ENCODE measurements at places on chromosomes 11 and 22.

DNA sequence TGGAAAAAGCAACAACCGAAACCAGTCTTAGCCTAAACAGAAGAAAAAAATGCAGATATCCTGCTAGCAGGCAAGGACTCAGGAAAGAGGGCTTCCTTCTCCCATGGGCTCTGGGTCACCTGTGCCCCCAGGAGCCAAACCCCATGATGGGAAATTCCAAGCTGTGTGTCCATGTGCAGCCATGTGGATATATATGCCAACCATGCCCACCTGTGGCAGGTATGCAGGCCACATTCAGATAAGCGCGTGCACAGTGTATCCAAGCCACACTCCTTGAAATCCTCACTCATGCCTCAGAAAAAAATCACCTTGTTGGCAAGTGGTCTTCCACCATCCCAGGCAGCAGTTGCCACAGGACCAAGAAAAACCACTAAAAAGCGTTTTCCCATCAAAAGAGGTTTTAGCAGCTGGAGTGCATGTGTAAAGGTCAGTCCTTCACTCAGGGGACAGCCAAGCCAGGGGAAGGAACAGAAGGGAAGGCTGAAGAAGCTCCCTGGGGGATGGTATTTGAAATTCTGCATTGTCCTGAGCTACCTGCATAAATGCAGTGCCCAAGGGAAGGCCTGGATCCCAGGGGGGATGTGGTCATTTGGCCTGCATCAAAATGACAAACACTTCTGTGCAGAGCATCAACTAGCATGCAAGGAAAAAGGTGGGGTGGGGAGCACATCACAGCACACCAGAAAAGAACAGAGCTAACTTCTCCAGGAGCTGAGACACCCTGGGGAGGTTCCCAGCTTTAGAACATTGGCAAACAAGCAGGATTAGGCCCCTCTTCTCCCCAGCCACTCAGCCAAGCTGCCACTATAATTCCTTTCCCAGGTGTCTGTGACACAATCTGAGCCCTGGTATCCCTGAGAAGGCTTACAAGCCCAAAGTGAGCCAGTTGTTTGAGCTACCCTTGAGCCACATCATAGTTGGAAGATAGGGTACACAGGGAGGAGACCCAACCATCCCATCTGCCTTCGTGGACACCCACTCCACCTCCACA, 76.2 kb downstream of the GALNT18 start:
- DNase-seq = no peak

GRCh38 chr22:35903571-35904335, 124.9 kb downstream of the RBFOX2 start:
- DNase-seq = peak; percentile 30

DNA sequence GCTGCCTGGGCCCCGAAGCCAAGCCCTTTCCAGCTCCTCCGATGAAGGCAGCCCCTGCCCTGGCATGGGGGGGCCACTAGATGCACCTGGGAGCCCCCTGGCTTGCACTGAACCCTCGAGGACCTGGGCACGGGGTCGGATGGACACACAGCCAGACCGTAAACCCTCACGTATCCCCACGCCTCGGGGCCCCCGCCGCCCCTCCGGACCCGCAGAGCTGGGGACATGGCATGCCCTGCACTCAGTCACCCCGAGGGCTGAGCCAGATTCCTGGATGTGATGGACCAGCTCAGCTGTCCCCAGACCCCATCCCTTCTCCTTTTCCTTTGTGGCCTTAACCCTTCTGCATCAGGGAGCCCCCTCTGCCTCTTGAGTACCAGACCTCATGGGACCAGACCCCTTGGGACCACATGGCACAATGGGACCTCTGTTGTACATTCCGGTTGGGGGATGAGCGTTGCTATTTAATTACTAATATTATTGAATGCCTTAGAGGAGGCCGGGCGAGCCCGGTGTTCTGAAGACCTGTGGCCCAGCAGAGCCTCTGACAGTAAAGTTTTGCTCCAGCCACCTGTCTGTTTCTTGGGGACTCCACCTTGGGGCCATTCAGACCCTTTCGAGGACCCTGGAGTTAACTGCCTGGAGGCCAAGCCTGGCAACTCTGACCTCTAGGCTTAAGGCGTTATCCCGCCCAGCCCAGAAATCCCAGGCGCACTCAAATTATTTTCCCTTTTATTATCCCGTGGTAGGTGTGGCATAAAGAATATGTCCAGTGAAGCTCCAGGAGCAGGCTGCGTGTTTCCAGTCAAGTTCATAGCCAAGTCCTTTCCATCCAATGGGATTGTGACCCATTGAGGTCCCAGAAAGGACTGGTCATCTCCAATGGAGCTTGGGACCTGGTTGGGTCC, 3.0 kb downstream of the RASL10A start:
- no peak for DNase-seq

DNA sequence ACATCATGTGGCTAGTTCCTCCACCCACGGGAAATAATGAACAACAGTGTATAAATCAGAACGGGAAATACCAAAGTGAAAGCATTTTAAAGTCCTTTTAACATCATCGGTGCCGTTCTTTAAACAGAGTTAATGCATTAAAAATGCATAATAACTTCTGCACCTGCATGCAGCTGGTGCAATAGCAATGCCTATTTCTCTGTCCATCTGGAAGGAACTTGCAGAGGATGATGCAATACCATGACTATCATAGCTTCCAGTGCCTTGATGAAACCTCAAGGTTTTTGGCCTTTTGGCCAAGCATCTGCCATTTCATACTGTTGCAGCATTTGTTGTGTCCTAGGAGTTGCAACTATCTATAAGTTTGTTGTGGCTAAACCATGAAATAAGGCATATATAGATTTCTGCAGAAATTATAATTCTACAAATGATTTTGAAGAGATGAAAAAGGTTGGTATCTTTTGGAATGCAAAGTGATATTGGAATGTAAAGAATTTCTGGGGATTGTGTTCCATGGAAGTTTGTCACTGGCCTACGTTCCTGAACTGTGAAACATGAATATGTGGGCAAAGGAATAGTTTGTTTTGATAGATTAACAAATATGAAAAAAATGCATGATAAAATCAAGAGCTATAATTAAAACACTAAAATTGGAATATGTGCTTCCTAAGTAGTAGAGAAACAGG, 9.8 kb upstream of the EIF3F start:
- DNase-seq = no peak

DNA sequence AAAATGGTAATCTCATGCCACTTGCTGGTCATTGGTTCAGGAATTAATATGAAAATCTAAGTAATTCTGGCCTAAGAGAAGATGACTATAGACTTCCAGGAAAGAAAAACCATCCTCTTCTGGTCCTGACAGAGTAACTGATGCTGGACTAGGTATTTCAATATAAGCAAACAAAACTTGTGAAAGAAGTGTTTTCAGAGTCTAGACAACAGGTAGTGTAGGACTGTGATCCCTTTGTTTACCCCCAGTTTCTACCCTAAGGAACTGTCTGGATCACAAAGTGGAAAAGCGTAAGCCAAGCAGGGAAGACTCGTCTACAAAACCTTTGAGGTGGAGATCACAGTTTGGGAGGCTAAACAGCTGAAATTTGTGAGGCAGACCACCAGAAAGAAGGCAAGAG, 30.4 kb upstream of the ARL14EP start:
- no peak for DNase-seq

DNA sequence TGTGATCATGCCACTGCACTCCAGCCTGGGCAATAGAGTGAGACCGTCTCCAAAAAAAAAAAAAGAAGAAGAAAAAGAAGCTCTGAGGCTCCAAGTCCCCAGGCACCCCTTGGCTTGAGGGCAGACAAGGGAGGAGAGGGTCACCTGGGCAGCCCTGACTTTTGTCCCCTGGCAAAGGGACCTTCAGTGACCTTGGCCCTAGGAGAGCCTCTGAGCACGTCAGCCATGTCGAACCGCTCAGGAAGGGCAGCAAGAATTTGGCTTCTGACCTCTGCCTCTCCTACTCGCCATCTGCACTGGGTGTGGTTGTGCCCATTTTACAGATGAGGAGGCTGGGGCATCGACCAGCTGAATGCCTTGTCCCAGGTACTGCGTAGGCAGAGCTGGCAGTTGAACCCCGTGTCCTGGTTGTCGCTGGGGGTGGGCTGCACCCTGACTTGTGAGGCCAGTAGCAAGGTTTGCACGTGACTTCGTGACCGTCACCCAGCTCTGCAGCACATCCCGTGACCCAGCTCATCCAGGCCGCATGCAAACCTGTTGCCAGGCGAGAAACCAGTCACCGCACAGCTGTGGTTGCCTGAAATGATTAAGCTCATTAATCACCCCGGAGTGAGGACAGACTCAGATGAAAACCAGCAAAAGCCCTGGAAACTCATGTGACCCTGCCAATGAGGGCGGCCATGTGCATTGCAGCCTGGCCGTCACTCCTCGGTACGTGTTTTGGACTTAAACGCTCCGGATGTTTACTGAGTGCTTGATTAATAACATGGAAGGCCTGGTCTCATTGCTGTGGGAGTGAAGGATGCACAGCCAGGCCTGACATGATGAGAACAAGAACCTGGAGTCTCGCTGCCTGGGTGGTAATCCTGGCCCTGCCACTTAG, 47.7 kb upstream of the PPP6R3 start:
- DNase-seq = no peak

DNA sequence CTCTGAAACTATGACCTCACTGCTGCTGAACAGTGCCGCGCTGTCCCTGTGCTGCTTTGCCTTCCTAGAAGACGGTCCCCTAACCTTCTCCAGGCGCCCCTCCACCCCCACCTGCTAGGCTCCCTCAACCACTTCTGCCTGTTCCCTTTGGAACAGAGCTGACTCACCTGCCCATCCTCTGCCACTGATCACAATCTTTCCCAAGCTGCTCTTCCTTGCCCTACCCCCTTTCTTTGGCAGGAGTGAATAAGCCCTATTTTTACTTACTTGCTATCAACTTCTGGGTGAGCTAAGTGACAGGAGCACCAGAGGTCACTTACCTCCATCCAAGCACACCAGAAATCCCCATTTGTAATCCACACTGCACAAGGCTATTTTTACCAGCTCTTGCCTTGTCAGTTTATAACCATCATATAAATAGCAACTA, 116.0 kb upstream of the BID start:
- DNase-seq = no peak

GRCh38 chr22:29840498-29840897, 2.4 kb upstream of the ASCC2 start:
- DNase-seq = peak; percentile 96

DNA sequence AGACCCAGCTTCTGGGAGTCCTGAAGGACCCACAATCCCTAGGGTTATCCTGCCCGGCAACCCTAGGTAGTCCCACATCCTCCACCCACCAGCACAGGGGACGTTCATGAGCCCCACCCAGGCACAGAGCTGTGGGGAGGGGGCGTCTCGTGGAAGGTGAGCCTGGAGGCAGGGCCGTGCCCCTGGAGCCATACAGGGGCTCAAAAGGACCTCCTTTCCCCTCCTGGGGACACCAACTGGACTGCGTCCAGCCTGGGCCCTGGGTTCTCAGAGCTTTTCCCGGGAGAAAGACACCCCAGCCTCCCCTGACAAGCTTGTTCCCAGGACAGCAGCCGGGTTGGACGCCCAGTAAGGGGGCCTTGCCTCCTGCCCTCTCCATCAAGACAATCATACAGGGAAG, 78.4 kb downstream of the BRD1 start:
- DNase-seq = no peak

GRCh38 chr22:48636746-48637145, 1190.9 kb downstream of the BRD1 start:
- no peak for DNase-seq

GRCh38 chr22:38638216-38638615, 18.0 kb downstream of the FAM227A start:
- no peak for DNase-seq

- DNase-seq = no peak
Measured at GRCh38 chr11:17533778-17534415, 10.3 kb downstream of the USH1C start.

DNA sequence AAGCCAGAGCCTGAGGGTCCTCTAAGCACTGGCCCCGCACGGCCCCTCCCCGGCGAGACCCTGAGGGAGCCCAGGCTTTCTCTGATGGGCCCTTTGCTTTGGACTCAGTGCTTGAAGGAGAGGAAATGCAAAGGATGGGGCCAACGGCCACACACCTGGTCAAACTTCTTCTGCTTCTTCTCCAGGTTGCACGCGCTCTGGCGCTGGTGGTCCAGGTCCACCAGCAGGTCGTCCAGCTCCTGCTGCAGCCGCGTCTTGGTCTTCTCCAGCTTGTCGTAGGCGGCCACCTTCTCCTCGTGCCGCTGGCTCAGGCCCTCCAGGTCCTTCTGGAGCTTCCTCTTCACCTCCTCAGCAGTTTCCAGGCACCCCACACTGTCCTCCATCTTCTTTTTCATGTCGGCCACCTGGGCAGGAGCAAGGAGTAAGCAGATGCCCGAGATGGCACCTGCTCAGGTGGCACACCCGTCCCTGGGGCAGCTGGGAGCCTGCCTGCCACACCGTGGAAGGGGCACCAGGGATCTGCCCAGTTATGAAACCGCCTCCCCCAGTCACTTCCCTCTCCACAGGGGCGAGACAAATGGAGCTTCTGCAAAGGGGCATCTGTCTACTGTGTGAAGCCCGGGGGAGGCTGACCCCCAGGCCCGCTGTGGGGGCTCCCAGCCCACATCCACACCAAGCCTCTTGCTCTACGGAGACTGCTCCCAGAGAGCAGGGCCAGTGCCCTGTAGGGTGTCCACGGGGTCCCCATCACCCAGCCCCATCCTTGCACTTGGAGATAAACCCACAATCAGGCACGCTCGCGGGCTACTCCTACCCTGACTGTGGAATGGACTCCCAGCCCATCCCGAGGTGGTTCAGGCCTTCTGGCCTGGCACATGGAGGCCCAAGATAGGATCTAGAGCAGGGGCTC, 39.2 kb downstream of the APOL1 start:
- no peak for DNase-seq

All from hematopoietic multipotent progenitor cell treated with erythropoietin and hydrocortisone succinate and interleukin-3 and kit ligand, for 6 days (in vitro differentiated cells).